ENCODE measurements at places on chromosomes 12 and 14. TPM values are rescaled to one million over a fixed set of nuclear protein-coding genes. Genes with fewer than 3 reads are reported as not detected.

DNA sequence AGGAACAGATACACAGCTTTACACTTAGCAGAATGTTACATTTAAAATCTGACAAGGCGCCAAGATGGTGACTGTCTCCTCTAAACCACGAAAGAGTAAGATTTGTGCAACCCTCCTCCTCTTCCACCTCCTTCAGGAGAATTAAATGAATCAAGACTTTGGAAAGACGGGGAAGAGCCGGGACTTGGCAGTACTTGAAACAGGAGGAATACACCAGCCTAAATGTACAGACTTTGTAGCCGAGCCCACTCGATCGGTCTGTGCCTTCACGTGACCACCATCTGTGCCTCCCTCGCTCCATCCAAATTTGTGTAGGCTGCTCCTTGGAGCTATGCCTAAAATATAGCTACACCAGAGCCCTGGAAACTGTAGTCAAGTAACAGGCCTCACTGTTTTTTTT lies 38.3 kb downstream of the SSPN start:
- no peak for DNase-seq

DNA sequence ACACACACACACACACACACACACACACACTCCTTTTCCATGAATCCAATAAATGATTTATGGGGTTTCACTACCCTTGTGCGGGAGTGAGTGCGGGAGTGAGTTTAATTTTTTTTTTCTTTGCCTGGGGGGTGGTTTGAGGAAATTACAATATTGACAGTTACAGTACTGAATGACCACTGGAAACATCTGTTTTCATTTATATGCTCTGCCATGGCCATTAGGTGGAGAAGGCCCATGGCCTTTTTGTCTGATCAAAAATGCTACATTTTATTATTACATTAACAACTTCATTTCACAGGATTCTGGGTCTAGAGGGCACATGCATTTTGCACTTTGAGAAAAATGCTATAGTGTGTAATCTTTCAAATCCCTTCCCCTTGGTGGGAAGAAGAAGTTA lies 5.9 kb downstream of the TBX3 start:
- no peak for DNase-seq

GRCh38 chr14:103260629-103261124 lies 73.4 kb upstream of the EIF5 start:
- peak; percentile 71 for DNase-seq

DNA sequence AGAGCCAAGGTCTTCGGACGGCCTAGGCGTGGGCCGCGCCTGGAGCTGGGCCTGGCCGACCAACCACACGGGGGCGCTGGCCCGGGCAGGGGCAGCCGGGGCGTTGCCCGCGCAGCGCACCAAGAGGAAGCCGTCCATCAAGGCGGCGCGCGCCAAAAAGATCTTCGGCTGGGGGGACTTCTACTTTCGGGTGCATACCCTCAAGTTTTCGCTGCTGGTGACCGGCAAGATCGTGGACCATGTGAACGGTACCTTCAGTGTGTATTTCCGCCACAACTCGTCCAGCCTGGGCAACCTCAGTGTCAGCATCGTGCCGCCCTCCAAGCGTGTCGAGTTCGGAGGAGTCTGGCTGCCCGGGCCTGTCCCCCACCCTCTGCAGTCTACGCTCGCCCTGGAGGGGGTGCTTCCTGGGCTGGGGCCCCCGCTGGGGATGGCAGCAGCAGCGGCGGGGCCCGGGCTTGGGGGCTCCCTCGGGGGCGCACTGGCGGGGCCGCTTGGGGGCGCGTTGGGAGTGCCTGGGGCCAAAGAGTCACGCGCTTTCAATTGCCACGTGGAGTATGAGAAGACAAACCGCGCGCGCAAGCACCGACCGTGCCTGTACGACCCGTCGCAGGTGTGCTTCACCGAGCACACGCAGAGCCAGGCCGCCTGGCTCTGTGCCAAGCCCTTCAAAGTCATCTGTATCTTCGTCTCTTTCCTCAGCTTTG lies 4.4 kb upstream of the SHMT2 start:
- DNase-seq: no peak

DNA sequence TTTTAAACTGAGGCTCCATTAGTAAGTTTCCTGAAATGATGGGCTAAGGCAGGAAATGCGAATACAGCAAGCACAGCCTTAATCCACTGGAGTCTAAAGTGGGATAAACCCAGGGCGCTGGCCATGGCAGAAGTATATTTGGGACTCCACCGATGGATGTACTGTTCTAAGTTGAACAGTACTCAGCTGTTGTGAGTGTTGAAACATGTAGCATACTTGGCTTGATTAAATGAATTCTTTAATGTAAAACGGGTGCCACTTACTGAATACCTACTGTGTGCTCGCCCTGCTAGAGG lies 996 bp downstream of the SSPN start:
- no peak for DNase-seq

GRCh38 chr12:47722941-47723631 lies 2.2 kb downstream of the ENDOU start:
- DNase-seq: no peak

- no peak for DNase-seq
These were observed 88.2 kb downstream of the DUSP16 start for GRCh38 chr12:12474471-12474928.

GRCh38 chr12:11497995-11498394 lies 102.6 kb upstream of the PRB2 start:
- no peak for DNase-seq

DNA sequence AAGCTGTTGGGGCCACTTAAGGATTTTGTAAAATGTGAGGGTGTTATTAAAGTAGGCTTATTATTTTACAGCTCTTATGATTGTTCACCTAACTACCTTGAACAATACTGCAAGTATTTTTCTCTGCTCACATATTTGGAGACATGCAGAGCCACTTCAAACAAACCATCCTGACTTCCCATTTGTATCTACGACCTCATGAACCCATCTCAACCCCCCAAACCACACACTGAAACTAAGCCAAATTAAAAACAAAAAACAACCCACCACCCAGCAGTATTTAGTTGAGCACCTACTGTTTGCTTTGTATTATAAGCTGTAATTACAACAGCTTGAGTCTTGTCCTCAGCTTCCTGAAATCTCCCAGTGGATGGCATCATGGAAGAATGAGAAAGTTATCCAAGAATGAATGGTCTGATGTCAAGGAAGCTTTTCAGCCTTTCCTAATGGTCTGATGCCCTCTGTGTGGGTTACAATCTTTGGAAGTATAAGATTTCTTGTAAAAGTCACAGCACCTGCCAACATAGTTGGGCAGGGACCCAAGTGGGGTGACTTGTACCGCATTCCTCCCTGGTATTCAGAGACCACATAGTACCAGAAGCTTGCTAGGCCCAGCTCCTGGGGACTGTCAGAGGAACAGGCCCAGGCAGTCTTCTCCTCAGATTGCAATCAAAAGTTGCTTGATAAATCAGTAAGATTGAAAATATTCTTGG lies 416.6 kb downstream of the ZFP36L1 start:
- DNase-seq: peak; percentile 26

DNA sequence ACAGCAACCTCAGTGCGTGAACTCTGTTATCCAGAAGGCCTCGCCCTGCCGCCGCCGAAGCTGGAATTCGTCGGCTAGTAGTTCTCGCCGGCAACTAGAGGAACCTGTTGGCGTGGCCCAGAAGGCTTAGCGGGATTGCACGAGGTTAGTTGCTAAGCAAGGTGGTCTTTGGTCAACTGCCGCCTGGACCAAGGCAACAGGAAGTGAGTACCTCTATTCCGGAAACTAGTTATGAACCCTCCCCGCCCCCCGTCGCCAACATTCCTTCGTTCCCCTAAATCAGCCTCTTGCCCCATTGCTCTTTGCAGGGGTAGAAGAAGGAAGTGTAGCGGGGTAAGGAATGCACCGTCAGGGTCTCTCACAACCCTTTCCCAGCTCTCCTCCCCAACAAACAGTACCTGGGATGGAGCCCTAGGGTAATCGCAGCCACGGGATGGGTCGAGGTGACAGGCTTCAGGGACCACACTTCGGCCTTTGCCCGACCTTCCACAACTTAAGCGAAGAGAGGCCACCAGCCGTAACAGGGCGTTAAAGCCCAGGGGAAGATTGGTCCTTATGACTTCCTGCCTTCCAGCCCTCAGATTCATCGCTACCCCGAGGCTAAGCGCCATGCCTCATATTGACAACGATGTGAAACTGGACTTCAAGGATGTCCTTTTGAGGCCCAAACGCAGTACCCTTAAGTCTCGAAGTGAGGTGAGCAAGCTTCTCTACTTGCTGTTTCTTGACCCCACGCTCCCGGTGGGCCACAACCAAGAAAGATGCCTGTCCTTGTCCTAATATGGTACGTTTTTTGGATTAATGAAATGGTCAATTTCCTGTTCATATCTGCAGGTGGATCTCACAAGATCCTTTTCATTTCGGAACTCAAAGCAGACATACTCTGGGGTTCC lies at the start of gene GMPR2:
Gene GMPR2, plus strand, starts transcription at position 285 of the 893 bp plus-strand sequence. Its CDS starts 325 bp downstream, at position 610.
- no peak for DNase-seq

GRCh38 chr12:121175383-121176119 lies 34.4 kb upstream of the P2RX4 start:
- no peak for DNase-seq

DNA sequence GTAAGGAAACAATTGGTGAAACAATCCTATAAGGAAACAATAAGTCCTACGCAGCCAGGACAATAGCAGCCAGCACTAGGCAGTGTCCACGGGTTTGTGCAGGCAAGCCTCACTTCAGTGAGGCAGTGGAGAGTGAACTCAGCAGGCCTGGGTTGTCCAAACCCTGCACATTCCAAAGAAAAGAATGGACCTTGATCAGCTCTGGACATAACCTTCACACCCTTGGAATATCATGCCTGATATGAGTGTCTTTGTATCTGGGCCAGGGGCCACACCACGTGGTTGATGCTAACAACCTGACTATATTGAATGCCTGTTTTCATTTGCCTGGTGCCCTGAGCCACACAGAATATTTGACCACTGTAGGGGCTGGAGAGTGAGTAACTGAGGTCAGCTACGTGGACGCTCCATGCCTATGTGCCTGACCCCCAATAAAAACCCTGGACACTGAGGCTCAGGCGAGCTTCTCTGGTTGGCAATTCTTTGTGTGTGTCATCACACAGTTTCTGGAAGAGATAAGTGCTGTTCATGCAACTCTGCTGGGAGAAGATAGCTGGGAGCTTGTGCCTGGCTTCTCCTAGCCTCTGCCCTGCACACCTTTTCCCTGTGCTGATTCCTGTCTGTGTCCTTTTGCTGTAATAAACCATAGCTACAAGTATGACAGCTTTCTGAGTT lies 81.4 kb upstream of the NCOR2 start:
- DNase-seq: no peak

- no peak for DNase-seq
These were observed 154.4 kb downstream of the FUT8 start for GRCh38 chr14:65566820-65567522.

- no peak for DNase-seq
These were observed 13.5 kb upstream of the SCFD1 start for GRCh38 chr14:30608533-30609006.

DNA sequence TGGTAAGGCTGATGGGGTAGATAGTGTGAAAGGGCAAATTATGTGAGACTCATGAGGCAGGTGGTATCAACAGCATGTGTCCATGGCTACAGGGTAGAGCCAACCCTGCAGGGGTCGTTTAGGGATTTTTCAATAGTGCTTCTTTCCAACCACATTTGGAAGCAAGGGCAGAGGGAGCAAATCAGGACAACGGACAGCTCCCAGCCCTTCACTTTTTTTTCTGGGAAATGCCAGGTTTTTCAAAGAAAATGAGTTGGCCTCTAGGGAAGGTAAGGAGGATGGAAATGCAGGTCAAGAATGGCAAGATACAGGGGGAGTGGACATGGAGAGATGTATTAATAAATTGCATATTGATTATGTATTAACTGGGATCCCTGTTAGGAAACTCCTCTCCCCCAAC lies 4.9 kb upstream of the CMA1 start:
- no peak for DNase-seq

DNA sequence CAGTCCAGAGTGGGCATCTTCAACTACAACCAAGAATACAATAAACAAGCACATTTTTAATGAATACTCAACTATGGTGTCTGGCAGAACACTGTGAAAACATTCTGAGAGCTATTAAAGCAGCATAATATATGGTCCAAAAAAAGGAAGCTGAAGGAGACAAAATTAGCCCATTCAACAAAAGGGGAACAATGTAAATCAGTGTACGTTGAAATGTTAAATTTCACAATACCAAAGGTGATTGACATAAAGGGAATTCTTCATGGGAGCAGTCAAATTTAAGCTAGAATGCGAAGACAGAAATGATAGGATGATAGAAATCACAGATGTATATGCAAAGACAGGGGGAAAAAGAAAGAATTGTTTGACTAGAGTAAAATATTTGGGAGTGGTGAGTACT lies 41.3 kb upstream of the SYCP3 start:
- DNase-seq: no peak

DNA sequence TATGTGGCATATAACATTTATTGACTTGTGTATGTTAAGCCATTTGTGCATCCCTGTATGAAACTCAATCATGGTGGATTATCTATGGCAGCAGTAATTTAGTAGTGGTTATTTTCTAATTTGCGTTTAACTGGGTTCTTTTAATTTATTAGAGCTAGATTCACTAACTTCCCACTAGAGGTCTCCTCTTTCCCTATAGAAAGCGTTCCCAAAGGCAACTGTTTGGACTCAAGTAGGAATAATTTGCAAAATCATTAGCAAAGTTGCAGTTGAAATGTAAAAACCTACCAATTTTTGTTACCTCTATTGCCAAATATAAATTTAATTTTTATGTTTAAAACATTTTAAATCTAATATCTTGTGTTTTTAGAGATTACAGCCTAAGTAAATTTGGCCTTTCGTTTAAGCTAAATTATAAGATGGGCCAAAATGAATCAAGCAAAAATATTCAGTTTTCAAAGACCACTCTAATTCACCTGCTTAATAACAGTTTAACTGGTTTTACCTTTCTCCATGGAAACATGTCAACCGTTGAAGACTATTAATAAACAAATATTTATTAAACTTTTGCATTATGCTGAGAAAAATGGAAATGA lies 6.0 kb downstream of the DMAC2L start:
- no peak for DNase-seq

- DNase-seq: peak; percentile 16
These were observed 14.1 kb downstream of the FBXW8 start for GRCh38 chr12:116924558-116925453.

- DNase-seq: no peak
These were observed 13.3 kb downstream of the STX2 start for GRCh38 chr12:130825771-130826150.

TBX5 gene
- total RNA-seq: not detected

RND1 gene
- 4.0 TPM for total RNA-seq

IPO8 gene
- total RNA-seq: 75.0 TPM

AMDHD1 gene
- total RNA-seq: 2.9 TPM

PRH2 gene
- total RNA-seq: not detected

PLEKHD1 gene
- 0.65 TPM for total RNA-seq

IL22 gene
- not detected for total RNA-seq

TAS2R43 gene
- total RNA-seq: 1.1 TPM

KRT6C gene
- total RNA-seq: not detected

IQSEC3 gene
- not detected for total RNA-seq

BEGAIN gene
- total RNA-seq: not detected

KRT83 gene
- total RNA-seq: 0.43 TPM

COPS7A gene
- 88.7 TPM for total RNA-seq

STAC3 gene
- 2.2 TPM for total RNA-seq

PAPLN gene
- 0.15 TPM for total RNA-seq

INHBE gene
- total RNA-seq: 0.73 TPM

RTN1 gene
- total RNA-seq: not detected
